ENCODE measurements at places on chromosomes 1 and 21.

GRCh38 chr21:31670070-31670469 lies 10.6 kb downstream of the SOD1 start:
- DNase-seq = no peak

DNA sequence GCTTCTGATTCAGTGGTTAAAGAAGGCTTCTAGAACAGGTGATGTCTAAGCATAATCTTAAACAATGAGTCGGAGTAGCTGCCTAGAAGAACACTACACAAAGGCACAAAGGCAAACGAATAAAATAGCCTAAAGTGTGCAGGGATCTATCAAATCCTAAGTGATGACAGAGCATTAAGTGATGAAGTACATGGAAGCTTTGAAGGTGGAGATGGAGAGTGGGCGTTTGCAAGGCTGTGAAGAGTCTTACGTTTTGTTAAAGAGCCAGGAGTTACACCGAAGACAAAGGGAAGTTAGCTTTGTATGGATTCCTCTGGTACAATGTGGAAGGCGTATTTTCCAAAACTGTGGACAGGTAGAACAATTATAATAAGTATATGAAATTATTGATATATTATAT lies 270.6 kb downstream of the NEGR1 start:
- no peak for DNase-seq

GRCh38 chr1:161956097-161956496 lies 67.6 kb downstream of the OLFML2B start:
- DNase-seq = no peak

DNA sequence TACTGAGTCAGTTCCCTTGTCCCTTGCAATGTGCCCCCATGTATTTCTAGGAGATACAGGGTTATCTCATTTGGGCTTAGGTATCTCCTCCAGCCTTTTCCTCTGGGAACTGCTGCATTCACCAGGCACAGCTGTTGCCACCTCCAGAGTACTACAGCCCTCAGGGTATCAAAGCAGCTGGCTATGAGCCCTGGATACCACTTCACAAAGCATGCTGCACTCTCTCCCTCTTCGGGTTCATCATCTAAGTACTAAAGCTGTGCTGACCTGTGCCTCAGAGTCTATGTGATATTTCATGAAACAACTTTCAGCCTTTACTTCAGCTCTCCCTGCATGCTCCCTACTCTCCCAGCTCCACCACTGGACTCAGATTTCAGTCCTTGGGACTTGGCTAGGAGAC lies 62.3 kb downstream of the CCDC185 start:
- peak; percentile 48 for DNase-seq

DNA sequence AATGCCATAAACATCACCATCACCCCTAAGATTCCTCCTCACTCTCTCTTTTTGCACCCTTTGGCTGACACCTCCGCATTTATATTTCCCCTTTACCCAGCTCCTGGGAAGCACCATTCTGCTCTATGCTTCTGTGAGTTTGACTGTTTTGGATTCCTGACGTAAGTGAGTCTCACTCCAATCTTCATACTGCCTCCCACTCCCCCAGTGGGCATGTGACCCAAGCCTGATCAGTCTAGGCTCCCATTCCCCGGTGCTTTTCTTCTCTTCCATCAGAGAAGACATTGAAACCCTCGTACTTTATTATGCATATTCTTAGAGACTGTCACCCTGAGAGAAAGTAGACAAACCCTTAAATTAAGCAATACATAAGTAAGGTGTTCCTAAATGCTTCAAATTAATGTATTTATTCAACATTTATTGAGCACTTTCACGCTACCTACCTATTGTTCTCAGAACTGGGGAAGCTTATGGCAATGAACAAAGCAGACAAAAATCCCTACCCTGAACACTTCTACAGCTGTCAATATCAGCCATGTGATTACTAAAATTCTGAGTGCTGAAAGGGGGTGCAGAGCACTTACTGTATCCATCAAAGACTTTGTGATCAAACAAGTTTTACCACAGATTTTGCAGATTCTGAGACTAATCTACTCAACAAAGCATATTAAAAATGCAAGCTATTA lies 43.4 kb upstream of the DIPK1A start:
- no peak for DNase-seq

DNA sequence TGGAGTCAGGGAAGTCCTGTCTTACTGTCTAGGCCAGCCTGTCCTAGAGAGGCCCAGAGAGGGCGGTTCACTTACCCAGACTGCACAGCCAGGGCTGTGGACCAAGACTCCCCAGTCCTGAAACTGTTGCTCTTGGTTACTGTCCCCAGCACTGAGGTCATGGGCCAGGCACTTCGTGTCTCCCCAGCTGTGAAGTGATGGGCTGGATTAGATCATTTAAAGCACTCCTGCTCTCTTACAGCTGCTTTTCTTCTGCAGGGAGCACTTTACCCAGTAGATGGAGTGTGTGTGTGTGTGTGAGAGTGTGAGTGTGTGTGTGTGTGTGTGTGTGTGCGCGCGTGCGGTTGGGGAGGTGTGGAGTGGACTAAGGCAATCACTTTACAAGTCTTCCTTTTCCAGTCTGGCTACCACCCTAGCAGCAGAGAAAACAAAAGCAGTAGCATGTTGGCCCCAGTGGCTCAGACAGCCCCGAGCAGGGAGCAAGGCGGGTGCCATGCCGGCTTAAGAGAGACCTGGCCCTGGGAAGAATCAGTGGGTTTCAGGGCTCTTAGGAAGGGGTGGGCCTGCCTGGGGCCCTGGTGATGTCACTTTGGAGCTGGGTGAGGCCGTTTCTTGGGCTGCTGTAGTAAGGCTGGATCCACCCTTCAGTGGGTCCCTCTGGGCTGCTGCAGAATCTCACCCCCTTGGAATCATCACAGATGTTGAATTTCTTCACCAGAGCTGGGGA lies 2.4 kb downstream of the SPSB1 start:
- DNase-seq = peak; percentile 21

DNA sequence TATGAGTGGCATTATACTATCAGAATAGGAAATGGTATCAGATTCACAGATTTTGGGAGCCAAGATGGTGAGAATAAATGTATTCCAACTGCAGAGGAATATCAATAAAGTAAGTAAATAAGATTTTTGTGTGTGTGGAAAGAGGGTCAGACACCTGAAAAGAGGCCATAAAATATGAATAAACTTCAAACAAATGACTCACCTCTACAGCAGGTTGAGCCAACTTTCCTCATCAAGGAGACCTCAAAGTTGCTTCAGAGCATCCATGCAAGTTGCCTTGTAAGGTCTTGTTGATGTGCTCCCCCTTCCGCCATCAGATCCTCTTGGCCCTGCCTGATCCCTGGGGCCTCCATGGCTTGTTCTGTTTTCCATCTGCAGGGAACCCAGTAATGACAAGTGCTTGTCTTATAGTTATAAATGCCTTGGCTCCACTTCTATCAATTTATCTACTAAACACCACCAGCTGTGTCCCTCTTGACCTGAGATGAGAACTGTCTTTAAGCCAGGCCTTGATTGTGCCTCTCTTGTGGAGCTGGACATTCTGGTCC lies 775.6 kb downstream of the LTN1 start:
- DNase-seq = no peak

DNA sequence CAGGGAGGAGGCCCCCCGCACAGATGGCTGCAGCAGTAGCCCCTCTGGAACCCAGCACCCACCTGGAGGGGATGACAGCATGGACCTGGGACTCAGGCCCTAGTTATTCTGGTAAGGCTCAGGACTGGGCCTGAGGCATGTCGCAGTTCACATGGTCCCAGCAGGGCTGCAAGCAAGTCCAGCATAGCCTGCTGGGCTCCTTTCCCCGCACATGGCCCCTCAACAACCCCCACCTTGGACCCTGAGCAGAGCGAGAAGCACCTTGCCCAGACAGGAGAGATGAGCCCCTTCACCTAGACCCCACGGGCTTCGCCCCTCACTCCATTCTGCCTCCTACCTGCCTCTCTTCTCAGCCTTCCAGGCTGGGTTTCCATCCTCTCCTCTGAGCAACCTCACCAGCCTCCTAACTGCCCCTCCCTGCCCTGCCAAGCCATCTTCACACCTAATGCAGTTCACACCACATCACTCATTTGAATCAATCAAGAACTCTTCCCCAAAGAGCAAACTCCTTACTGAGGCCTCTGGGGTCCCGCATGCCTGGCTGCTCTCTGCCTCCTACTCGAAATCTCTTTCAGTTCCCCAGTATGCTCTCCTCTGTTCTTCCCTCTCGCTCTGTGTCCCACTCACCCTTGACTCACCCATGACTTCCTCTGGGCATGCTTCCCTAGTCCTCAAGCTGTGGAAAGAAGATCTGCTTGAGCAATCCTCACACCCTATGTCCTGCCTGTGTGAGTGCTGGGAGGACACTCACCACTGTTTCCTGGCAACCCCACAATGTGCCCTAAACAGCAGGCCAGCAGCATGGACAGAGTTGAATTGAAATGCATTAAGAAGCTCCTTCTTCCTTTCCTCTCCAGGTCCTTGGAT lies 9.4 kb upstream of the THEMIS2 start:
- no peak for DNase-seq

DNA sequence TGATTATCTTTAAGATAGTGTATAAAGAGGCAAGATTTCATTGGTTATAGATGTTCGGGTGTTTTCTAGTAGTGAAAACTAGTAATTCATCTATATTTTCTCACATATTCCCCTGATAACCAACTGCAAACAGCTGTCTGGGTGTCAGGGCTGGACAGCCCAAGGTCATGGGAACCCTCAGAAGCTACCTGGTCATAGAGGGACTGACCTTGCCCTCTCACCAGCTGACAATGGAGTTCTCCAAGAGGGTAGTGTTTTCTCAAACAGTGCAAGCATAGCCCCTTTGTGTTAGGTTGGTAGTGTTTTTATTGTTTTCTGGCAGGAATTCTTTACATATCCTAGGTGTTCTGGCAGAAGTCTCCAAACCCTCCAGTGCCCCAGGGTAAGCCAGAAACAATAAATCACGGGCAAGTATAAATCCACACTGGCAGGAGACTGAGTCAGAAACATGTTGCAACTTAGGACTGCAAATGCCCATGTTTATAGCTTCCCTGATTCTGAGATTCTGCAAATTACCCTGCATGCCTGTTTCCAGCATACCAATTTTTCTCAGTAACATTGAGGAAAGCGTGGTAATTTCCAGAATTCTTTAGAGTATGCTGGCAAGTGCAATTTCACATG lies 82.8 kb upstream of the ATP1A1 start:
- no peak for DNase-seq

GRCh38 chr1:172966844-172967540 lies 83.7 kb downstream of the TNFSF18 start:
- DNase-seq = no peak

- DNase-seq = peak; percentile 5
These were observed 91.7 kb downstream of the SIM2 start for GRCh38 chr21:36790616-36791015.

GRCh38 chr1:245578771-245579170 lies 424.0 kb downstream of the KIF26B start:
- DNase-seq = no peak

DNA sequence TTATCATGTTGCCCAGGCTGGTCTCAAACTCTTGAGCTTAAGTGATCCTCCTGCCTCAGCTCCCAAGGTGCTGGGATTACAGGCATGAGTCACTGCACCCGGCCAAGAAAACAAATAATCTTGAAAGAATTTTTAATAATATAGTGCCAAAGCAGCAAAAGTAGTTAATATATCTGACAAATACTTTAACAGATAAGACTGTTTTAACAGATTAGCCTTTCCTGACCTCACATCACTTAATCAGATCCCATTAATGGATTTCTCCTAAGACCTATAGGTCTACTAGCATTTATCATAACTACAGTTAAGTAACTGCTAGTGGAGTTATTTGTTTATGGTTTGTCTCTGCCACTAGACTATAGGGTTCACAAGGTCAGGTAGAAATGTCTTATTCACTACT lies 61.1 kb upstream of the HP1BP3 start:
- DNase-seq = no peak

- no peak for DNase-seq
These were observed 88.3 kb downstream of the TPR start for GRCh38 chr1:186286615-186287315.

DNA sequence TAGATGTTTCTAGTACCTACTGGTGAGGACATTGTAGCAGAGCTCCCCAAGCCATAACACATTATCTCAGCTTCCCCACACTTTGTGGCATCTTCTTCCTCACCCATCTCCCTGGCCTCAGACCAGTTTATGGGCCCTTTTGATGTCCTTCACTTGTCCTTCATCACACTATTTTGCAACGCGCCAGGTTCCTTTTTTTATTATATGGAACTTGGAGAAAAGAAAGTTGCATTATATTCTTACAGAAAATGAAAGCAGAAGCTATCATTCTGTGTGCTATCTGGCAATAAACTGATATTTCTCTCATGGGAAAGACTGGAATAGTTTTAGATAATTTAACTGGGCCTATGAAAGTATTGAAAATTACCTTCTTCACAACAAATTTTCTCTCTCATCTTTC lies 196.9 kb upstream of the ETV3 start:
- DNase-seq = no peak

DNA sequence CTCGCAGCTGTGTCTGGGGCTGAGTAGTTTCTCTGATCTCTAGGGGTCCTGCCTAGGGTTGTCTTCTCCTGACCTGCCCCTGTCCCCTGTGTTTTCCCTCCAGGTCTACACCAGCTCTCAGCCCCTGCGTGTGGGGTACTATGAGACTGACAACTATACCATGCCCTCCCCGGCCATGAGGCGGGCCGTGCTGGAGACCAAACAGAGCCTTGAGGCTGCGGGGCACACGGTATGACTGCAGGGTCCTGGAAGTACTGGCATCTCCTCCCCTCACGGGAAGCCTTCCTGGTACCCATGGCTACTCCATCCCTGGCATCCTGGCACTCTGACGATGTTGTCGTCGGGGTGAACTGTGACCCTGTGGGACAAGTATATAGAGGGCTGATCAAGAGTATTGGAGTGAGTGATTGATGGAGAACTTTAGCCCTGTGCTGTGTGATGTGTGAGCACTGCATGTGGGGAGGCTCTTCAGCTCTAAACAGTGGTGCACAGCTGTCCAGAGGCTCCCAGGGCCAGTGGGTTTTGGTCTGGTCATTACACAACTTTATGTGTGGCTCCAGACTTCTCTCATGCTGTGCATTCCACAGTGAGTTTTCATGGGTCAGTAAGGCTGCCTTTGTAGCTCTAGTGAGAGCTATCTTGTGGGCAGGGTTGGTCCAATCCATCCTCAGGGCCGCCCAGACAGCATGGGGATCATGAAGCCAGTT lies 14.4 kb downstream of the FAAH start:
- DNase-seq = no peak

GRCh38 chr1:53321366-53321765 lies 6.5 kb downstream of the LRP8 start:
- DNase-seq = no peak

DNA sequence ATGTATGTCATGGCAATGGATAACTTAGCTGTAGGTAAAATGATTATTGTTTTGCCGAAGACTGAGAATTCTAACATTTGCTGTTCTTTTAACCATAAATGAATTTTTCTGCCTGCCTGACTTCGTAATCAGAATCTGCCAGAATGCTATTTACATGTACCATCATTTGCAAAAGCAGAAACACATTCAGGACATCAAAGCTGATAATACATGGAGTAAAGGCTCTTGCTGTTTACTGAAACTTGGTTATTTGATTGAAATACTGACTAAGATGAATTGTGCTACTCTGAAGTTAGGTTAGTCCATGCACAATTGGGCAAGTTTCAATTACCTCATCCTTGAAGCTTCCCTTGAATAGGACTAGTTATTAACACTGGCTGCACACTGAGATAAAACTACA lies 293.8 kb downstream of the PLA2G4A start:
- DNase-seq = no peak

All from DMS79 treated with DMSO at 0.1 percent for 48 hours (cell line).